NCI-H69 (cell line): ENCODE measurements at places on chromosomes 1 and 21.

GRCh38 chr1:215056584-215056983 is 26.0 kb upstream of the KCNK2 start:
- no peak for DNase-seq

DNA sequence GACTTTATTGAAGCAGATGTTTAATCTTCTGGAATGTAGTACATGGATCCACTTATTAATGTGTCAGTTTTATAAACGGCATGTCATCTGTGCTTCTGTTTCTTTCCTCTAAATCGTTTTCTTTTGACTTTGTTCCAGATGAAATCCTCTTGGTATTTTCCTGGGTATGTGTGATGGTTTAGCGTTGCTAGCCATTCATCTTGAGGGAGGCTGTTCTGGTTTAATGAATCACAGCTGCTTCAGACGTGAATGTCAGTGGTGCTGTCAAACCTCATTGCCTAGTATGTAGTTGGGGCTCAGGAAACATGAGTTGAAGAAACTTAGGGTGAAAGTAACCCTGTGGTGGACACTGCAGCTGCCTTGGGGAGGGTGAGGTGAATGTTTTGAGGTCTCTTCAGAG is 33.2 kb downstream of the KCNK1 start:
- no peak for DNase-seq

GRCh38 chr1:221961532-221962292 is 219.8 kb upstream of the DUSP10 start:
- no peak for DNase-seq

DNA sequence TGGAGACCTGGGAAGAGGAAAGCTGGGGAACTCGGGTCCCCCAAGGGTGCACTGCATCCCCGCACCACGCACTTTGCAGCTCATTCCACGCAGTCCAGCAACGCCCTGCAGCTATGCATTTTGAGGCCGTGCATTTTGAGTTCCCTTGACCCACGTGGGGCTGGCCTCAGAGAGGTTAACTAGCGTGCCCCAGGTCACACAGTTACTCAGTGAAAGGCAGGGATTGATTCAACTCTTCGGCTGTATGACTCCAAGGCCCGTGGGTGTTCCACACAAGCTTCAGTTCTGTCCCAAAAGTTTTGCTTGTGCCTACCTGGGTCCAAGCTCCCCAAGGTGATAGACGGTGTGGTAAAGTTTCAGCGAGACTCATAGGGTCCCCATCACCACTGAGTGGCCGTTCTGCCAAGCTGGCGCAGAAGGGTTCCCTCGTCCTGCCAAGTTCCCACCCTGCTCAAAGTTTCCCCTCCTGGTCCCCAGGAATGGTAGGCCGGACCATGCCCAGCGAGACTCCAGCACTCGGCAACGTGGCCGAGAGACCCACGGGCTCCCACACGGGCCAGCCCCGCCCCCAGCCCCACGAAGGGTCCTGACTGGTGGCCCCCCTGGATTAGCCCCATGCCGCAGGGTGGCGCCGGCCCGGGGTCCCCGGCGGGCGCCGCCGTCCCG is 611 bp downstream of the HSPG2 start:
- DNase-seq: no peak

GRCh38 chr1:171334024-171334640 is 20.1 kb downstream of the FMO4 start:
- no peak for DNase-seq

- no peak for DNase-seq
Measured at GRCh38 chr1:232390590-232390989, 239.3 kb downstream of the SIPA1L2 start.

DNA sequence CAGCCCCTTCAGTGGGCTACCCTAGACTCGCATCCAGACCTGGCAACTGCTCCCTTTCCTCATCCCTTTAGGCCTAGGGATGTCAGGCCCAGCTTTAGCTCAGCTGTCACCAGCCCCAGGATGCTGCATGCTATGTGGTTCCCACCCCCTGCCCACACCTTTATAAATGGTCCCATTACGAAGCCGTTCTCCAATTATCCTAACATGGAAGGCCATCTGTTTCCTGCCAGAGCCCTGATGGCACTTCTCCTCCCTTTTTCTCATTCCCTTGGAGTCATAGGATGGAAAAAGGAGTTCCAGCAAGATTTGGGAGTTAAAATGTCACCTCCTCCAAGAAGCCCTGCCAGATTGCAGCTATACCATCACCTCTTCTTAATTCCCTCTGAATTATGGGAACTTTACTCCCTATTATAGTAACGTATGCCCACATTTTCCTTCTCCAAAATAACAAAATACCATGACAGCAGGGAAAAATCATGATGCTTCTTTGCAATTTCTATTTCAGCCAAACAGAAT is 205.0 kb upstream of the GRIK3 start:
- DNase-seq: peak; percentile 95

- DNase-seq: peak; percentile 56
Measured at GRCh38 chr1:213245260-213245910, 194.3 kb downstream of the RPS6KC1 start.

- DNase-seq: no peak
Measured at GRCh38 chr1:67285780-67286488, 21.7 kb upstream of the IL12RB2 start.
